BE2C (cell line): ENCODE measurements at places on chromosomes 7 and 10.

GRCh38 chr7:1564603-1565022 lies 5.2 kb downstream of the PSMG3 start:
- DNase-seq, result no peak

- DNase-seq, result peak; percentile 79
These were observed 42.3 kb upstream of the FOXI2 start for GRCh38 chr10:127694580-127695193.

DNA sequence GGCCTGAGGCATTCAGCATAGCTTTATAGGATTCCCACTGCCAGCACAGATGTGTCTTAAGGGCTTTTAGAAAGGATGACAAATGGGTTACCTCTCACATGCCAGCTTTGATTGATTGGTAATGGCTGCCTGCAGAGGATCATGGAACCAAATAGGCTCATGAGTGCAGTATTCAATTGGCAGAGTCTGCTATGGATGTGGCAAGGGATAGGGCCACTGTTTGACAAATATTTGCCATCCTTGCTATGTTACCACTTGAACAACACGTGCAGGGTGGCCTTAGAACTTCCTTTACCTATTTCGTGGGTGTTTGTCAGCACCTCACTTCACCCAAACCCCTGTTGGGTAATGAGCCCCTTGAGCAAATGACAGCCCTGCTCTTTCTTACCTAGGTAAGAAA lies 139.2 kb downstream of the C10orf105 start:
- no peak for DNase-seq

DNA sequence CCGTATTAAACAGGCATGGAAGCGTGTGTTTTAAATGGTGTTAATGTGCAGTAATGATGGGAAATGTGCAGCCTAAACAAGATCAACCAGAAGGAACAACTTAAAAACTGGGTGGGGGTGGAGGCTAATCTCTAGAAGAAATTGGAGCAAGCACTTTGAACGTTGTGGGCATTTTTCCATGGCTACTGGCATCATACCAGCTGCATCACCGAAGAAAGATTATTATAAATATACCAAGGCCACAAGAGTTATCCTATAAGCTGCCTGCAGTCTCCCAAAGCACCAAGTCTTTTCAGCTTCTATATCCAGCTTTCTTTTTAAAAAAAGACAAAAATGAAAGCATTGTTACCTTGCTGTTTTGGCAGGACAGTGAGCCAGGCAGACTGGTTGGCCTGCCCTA lies 79.9 kb downstream of the FGFR2 start:
- DNase-seq, result no peak
